Stimulated activated CD8-positive, alpha-beta memory T cell treated with anti-CD3 and anti-CD28 coated beads, Interleukin-4, amount 100 ng/mL, for 48 hours (primary cell): ENCODE measurements at places on chromosomes 12 and 14.

DNA sequence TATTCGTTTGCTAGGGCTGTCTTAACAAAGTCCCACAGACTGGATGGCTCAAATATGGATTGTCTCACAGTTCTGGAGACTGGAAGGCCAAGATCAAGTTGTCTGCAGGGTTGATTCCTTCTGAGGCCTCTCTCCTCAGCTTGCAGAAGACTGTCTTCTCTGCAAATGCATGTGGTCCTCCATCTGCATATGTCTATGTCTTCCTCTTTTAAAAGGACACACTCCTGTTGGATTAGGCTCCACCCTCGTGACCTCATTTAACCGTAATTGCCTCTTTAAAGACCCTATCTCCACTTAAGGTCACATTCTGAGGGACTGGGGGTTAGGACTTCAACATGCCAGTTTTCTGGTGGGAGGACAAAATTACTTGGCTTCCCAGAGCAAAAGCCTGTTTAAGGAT is 123.3 kb downstream of the SLC38A6 start:
- DNase-seq = no peak

- no peak for DNase-seq
Measured at GRCh38 chr12:127310548-127310947, 956.4 kb upstream of the TMEM132C start.

DNA sequence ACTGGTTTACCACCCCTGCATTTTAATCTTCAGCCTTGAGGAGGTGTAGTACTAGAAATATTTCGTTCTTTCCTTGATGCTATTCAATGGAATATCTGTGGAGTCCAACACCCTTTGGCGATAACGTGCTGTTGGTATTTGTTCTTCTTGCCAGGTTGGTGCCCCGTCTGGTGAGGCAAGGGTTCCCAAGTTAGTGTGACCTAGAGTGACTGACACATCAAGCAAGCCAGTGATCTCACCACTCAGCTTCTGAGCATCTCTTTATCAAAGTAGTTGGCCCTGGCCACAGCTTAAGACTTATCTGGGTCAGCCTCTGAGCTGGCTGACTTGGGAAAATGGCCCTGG is 60.2 kb downstream of the PLXNC1 start:
- DNase-seq = peak; percentile 45

GRCh38 chr14:48125654-48126053 is 450.2 kb upstream of the MDGA2 start:
- DNase-seq = no peak

DNA sequence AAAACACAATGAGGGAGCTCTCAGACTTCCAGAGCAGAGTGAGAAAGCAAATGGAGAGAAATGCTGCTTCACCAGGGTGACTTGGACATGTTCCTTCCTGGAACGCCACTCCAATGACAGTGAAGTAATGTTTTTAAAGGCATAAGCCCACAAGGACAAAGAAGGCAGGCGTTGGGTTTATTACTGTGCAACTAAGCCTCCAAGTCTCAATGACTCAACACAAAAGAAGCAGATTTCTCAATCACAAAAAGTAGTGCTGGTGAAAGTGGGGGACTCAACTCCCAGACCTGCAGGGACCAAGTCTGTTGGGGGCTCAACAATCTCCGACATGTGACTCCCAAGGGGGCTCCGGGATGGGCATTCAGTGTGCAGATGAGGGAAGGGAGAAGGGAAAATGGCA is 505.2 kb downstream of the BCL11B start:
- DNase-seq = no peak

- DNase-seq = no peak
Measured at GRCh38 chr12:51334764-51335163, 10.8 kb upstream of the BIN2 start.

DNA sequence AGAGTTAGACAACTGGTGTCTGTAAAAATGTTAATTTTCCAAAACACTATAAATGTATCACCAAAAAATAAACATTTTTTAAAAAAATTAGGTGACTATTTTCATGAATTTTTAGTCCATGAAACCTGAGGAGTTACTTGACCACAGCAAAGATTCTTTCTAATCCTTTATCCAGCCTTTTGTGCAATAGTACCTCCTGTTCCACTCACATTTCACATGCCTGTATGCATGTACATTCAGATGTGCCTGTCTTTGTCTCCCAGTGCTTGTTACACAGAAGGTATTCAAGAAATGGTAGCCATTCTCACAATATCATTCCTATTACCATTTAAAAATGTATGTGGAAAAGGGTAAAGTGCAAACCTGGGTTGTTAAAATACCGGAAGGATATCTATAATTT is 857.0 kb downstream of the DIO2 start:
- no peak for DNase-seq
